ENCODE measurements at places on chromosomes 4 and X. TPM values are rescaled to one million over a fixed set of nuclear protein-coding genes. Genes with fewer than 3 reads are reported as not detected.

DNA sequence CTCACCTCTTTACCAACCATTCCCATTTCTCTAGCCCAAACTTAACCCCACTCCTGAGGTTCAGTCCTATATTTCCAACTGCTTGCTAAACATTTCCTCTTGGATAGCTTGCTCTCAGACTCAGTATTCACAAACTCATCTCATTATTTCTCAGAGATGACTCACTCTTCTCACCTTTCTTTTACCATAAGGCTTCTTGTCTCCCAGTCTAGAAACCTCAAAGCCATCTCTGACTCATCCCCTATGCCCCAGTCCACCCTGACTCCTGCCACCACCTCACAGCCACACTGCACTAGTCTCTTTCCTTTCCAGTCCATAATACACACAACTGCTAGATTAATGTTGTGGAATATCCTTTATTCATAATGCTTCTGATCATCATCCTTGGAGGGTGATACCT, 4.8 kb downstream of the FRMPD3 start:
- peak; percentile 59 for DNase-seq

The FGG gene
- total RNA-seq = not detected

DNA sequence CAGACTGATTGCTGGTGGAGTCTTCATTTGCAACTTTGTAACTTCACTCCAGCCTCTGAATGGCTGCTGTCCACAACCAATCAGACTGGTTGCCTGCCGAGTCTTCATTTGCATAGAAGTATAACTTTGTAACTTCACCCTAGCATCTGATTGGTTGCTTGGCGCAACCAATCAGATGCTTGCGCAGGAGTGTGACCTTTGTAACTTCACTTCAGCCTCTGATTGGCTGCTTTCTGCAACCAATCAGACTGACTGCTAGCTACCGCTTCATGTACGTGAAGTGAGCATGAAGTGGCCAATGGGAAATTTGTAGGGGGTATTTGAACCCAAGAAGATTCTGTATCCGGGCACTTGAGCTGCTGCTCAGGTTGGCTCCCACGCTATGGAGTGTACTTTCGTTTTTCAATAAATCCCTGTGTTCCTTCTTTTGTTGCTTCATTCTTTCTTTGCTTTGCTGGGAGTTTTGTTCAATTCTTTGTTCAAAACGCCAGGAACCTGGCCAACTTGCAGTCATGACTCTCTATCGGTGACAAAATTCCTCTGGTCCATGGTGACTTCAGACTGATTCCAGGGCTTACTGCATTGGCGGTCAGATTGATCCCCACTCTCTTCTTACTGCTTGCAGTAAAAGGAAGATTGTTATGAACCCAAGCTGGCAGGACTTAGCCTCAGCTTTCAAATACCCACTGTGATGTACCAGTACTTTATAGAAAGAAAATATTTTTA, 46.4 kb upstream of the FGG start:
- no peak for DNase-seq

DNA sequence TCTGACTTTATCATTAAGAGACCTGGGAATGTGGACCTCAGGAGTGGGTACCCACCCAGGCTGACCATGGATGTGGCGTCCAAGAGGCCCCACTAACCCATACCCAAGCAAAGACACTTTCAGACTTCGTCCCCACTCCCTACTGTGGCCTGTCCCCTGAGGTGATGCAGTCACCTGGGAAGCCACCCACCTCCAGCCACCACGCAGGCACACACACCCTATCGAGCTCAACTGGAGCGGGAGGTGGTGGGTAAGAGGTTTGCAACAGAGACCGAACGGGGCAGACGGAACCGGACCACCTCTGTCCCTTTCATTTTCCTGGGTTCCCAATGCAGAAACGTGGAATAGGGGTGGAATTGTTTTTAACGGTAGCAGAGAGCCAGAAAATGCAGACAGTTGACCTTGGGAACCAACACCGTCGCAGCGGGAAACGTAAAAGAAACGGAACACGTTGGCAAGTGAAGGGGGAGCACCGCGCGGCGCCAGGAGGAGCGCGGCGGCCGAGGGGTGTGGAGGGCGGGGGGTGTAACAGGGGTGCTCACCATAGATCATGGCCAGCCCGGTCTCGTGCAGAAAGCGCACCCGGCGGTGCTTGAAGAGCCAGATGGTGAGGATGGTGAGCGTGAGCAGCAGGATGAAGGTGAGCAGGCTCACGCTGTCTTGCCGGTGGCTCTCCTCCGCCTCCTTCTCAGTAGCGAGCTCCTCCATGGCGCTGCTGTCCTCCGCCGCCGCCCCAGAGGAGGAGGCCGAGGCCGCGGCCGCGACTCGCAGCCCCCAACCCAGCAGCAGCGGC, 559 bp downstream of the SLC9A7 start:
- peak; percentile 52 for DNase-seq

The DMP1 gene
- not detected for total RNA-seq

The NXT2 gene
- total RNA-seq = 11.6 TPM

- DNase-seq = no peak
Measured at GRCh38 chr4:80092088-80092487, 19.1 kb upstream of the ANTXR2 start.

- DNase-seq = no peak
Measured at GRCh38 chr4:113433116-113433515, 328.4 kb downstream of the CAMK2D start.

DNA sequence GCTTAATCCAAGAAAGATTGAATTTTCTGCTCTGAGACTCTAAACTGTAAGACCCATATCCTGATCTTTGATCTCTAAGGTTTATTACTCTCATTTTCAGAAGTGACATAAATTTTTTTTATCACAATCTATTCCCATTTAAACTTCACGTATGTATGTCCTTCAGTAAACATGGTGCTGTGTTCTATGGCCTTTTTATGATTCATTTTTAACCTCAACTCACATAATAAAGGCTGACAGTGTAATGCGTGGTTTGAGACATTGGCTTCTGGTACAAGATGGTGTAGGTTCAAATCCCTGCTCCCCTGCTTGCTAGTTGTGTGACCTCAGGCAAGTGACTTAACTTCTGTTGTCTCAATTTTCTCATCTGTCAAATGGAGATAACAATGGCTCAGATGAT, 306.0 kb upstream of the AADAT start:
- no peak for DNase-seq

GRCh38 chrX:111687305-111687704, 6.3 kb downstream of the ALG13 start:
- no peak for DNase-seq

The OTC gene
- not detected for total RNA-seq

The PLAC1 gene
- 0.18 TPM for total RNA-seq

DNA sequence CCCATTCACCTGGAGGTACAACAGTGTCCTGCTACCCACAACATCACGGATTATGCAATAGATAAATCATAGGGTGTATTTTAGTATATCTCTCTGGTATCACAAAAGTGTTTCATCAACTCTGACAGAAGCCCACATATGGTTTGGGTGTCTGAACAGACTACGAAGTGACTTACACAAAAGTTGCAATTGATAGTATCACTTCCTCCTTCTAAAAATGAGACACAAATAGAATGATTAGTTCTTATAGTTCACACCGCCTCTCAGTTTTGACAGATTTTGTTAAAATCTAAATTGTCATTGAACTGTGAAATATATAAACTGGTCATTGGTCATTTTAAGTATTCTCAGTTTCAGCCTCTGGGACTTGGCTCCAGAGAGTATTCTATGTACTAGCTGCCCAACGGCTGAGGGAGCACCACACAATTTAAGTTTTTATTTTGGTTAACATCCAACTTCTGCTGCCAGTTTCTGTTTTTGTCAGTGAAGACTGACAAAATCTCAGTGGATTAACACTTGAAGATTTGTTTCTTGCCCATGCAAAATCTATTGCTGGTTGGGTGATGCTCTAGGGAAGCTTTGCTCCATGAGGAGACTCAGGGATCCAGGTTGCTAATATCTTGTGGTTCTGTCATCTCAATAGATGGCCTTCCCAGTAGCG, 113.8 kb upstream of the PUDP start:
- no peak for DNase-seq

DNA sequence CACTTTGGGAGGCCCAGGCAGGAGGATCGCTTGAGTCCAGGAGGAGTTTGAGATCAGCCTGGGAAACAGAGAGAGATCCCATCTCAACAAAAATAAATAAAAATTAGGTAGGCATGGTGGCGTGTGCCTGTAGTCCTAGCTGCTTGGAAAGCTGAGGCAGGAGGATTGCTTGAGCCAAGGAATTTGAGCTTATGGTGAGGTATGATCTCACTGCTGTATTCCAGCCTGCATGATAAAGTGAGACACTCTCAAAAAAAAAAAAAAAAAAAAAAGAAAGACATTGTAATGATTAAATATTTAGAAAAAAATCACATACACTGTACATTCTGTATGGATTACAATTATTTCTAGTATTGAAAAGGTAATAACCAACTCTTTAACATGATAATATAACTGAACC, 87.1 kb downstream of the SLIT2 start:
- DNase-seq = no peak

DNA sequence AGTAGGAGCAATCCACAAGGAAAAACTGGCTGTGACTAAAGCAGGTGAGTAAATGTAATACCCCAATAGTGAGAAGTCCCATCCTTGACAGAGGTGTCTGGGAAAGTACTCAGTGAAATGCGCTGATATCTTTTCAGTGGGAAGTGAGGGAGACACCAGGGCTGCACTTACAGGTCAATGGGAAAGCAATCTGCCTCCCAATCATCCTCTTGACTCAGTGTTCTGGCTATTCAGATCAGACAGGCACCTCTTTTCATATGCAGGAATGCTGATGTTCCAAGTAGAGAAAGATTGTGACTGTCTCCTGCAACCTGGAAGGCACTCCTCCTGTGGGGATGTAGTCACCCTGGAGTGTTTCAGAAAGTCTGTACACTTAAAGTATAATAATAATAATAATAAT, 39.9 kb upstream of the SPIN2A start:
- no peak for DNase-seq

The STS gene
- 0.50 TPM for total RNA-seq

DNA sequence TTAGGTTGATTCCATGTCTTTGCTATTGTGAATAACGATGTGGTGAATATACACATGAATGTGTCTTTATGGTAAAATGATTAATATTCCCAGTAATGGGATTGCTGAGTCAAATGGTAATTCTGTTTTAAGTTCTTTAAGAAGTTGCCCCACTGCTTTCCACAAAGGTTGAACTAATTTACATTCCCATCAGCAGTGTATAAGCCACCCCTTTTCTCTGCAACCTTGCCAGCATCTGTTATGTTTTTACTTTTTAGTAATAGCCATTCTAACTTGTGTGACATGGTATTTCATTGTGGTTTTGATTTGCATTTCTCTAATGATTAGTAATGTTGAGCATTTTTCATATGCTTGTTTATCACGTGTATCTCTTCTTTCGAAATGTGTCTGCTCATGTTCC, 503.3 kb downstream of the PCDH18 start:
- DNase-seq = no peak

GRCh38 chr4:156536661-156537060, 434.9 kb downstream of the PDGFC start:
- DNase-seq = no peak

DNA sequence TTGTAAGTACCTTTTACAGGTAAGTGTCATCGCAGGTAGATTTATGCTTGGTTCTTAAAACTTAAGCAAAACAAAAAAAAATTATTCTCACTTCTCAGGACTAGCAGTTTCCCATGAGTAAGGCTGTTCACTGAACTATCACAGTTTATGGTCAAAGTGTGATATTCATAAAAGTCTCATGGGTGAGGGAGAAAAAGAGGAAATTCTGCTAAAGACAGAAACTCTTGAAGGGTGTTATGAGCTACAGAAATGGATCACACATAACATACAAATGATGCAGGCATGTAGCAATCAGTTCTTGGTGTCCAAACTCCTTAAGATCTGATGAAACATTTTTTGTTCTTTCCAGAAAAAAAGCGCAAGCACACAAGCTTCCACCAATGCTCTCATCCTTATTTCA, 8.5 kb downstream of the RAB9A start:
- DNase-seq = no peak

GRCh38 chrX:96692890-96693289, 8.2 kb downstream of the DIAPH2 start:
- no peak for DNase-seq

- no peak for DNase-seq
Measured at GRCh38 chr4:67152976-67153375, 392.3 kb downstream of the CENPC start.

DNA sequence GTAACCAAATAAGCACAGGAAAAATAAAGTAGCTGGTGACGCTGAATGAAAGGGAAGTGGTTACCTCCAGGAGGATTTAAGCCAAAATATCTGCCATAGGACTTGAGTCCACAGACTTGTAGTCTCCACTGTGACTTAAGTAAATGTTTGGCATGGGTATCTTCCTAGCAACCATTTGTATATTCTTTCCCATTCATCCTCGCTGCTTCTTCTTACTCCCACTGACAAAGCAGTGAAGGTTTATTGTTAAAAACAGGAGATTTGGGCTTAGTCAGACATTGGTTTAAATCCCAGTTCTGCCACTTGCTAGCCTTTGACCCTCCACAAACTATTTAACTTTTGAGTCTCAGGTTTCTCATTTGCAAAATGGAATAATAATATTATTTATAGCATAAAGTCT, 22.3 kb downstream of the COL4A6 start:
- no peak for DNase-seq

The FGD1 gene
- total RNA-seq = 0.18 TPM

The UGT2B28 gene
- not detected for total RNA-seq

GRCh38 chr4:11428899-11429698, 405 bp upstream of the HS3ST1 start:
- peak; percentile 70 for DNase-seq

DNA sequence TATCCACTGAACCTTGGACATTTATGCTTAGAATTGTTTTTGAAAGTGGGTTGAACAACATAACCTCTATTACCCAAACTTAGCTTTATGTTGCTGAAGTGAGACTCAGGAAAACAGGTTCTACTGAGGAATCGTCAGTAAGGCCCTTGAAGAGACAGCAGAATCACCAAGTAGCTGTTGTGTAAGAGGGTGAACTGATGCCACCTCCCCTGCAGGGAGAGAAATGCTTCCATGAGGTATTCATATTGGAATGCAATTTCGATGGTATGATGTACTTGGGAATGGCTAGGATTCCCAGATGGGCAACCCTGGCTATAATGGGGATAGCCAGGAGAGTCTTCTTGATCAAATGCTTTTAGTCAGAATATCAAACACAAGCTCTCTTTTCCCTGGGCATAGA, 4.1 kb upstream of the SCRG1 start:
- DNase-seq = no peak

DNA sequence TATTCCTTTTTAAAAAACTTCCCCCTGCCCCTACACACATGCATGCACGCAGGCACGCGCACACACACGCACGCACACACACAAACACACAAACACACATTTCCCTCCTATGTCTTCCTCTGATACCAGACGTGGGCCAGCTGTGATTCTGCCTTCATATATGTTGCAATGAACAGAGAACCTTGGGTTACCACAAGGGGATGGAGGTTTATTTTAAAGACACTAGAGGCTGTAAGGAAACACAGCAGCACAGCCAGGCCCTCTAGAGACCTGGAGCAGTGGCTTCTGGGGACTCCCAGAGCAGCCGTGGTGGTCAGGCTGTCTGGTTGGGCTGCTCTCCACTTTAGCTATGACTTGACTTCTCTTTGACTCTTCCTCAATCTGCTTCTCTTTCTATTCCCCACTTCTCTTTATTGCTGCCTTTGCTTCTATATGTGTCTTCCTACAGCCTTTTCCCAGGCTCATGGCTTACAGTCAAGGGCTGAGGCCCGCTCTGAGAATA, 3.2 kb upstream of the TLR10 start:
- no peak for DNase-seq
